ENCODE measurements at places on chromosomes 5 and 9. TPM values are rescaled to one million over a fixed set of nuclear protein-coding genes. Genes with fewer than 3 reads are reported as not detected.

- no peaks in the 10 kb centered on the region for H3K4me1 ChIP-seq
- no peaks in the 10 kb centered on the region for H3K36me3 ChIP-seq
- H3K27me3 ChIP-seq = no peaks in the 10 kb centered on the region
- no peak overlapping the region for H3K27ac ChIP-seq
- no peak overlapping the region for H3K4me3 ChIP-seq
These were observed 235.7 kb upstream of the PRR16 start for GRCh38 chr5:120228262-120229031.

DNA sequence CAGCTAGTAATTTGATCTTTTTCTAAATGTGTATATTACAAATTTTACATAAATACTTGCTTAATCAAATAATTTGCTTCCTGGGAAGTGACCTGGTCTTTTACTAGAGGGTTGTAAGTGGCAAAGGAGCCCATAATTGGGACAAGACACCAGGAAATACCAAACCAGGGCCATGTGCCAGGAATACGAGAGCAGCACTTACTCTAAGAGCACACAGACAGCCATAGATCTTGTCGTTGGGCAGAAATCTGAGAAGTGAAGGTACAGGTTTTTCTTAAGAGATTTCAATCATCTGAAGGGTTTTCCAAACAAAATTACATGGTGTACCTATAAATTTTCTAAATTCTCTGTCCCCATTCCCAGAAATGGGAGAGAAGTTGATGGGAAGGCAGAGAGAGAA lies 179.3 kb downstream of the HINT1 start:
- no peak for DNase-seq
- no peaks in the 10 kb centered on the region for H3K27me3 ChIP-seq
- no peaks in the 10 kb centered on the region for H3K4me1 ChIP-seq
- H3K36me3 ChIP-seq = no peaks in the 10 kb centered on the region

The FABP6 gene
- total RNA-seq = not detected

GRCh38 chr9:36317766-36318165 lies 59.5 kb upstream of the GNE start:
- H3K4me3 ChIP-seq = no peak overlapping the region
- peak overlapping the region; percentile 73 for H3K27ac ChIP-seq
- peak; percentile 91 for DNase-seq
- peaks cover 43% of the 10 kb centered on the region for H3K4me1 ChIP-seq
- H3K27me3 ChIP-seq = no peaks in the 10 kb centered on the region
- no peaks in the 10 kb centered on the region for H3K36me3 ChIP-seq

GRCh38 chr9:136401173-136401922 lies 1.4 kb upstream of the SNAPC4 start:
- no peak for DNase-seq
- H3K27me3 ChIP-seq = no peaks in the 10 kb centered on the region
- H3K27ac ChIP-seq = no peak overlapping the region
- H3K4me3 ChIP-seq = no peak overlapping the region
- no peaks in the 10 kb centered on the region for H3K36me3 ChIP-seq

GRCh38 chr9:136903041-136903554 lies 16.8 kb downstream of the TRAF2 start:
- H3K27me3 ChIP-seq = no peaks in the 10 kb centered on the region
- H3K4me1 ChIP-seq = peaks cover 51% of the 10 kb centered on the region
- no peak overlapping the region for H3K4me3 ChIP-seq
- H3K36me3 ChIP-seq = peaks cover 1% of the 10 kb centered on the region

- H3K27me3 ChIP-seq = no peaks in the 10 kb centered on the region
- no peaks in the 10 kb centered on the region for H3K4me1 ChIP-seq
- no peak overlapping the region for H3K27ac ChIP-seq
- no peak for DNase-seq
- H3K36me3 ChIP-seq = no peaks in the 10 kb centered on the region
- no peak overlapping the region for H3K4me3 ChIP-seq
These were observed 8.1 kb upstream of the TDRD7 start for GRCh38 chr9:97403746-97404316.

DNA sequence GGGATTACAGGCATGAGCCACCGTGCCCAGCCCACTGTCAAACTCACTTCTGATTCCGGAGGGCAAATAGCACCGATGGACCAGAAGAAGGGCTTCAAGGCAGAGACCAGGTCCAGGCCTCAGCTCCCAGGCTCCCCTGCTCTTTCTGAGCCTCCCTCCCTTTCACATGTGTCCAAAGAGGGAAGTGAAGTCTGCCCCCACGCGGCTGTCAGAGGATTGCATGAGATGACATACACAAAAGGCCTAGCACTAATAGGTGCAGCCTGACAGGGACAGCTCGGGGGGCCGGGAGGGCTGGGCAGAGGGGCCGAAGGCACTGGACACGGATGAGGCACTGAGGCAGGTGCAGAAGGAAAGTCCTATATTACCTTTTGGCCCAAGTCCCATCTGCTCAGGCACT lies 16.1 kb downstream of the FBP1 start:
- no peaks in the 10 kb centered on the region for H3K4me1 ChIP-seq
- peak overlapping the region; percentile 24 for H3K27ac ChIP-seq
- H3K36me3 ChIP-seq = no peaks in the 10 kb centered on the region
- no peaks in the 10 kb centered on the region for H3K27me3 ChIP-seq
- peak; percentile 80 for DNase-seq
- no peak overlapping the region for H3K4me3 ChIP-seq

DNA sequence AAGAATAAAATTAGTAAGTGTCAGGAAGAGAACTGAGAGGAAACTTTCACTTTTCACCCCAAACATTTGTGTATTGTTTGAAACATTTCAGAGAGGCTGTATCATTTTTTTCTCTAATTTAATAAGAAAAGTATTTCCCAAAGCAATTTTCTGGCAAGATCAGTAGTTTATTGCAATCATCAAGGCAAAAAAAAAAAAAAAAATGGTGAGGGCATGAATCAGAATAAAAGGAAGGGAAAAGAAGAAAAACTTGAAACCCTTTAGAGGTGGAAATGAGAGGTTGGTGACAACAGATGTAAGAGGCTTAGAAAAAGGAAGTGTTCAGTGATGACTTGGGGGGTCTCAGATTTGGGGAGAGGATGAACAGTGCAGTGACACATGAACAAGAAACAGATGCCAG lies 13.3 kb downstream of the SHC3 start:
- no peak overlapping the region for H3K4me3 ChIP-seq
- no peaks in the 10 kb centered on the region for H3K36me3 ChIP-seq
- H3K27me3 ChIP-seq = peaks cover 4% of the 10 kb centered on the region
- no peak overlapping the region for H3K27ac ChIP-seq

- no peak overlapping the region for H3K4me3 ChIP-seq
- H3K4me1 ChIP-seq = no peaks in the 10 kb centered on the region
- H3K27ac ChIP-seq = no peak overlapping the region
- no peaks in the 10 kb centered on the region for H3K36me3 ChIP-seq
These were observed 12.6 kb upstream of the GNAQ start for GRCh38 chr9:78044189-78044588.

The STK32A gene
- not detected for total RNA-seq

DNA sequence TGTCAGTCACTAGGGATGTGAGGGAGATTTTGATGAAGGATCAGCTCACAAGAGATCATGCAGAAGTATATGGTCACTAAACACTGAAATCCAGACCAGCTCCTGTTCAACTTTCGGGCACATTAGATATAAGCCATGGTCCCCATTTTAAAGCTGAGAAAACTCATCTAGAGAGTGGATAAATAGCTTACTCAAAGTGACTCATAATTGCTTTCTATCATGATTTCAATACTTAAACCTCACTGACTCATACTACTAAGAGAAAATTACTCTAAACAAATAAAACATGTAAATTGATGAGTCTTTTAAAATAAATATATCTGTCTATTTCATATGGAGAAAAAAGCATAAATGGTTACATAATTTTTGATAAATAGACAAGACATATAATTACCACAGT lies 567.7 kb downstream of the TLR4 start:
- no peak for DNase-seq
- no peak overlapping the region for H3K27ac ChIP-seq
- H3K36me3 ChIP-seq = no peaks in the 10 kb centered on the region
- no peaks in the 10 kb centered on the region for H3K4me1 ChIP-seq
- no peaks in the 10 kb centered on the region for H3K27me3 ChIP-seq

DNA sequence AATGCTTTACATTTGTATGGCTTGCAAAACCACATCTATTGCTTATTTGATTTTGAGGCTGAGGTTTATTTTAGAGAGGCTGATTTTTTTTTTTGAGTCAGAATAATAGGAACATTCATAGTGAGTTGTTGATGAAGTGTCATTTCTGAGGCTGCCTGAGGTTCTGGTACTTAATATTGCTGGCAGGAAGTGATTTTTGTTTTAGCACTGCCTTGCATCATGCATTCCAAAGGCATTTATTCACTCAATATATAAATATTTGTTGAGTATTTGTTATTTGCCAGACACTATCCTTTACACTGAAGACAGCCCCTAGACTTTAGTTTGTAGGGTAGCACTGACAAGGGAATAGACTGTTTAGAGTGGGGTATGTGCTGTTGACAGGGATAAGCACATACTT lies 2.7 kb downstream of the RNF20 start:
- no peaks in the 10 kb centered on the region for H3K27me3 ChIP-seq
- no peaks in the 10 kb centered on the region for H3K36me3 ChIP-seq
- H3K4me1 ChIP-seq = peaks cover 34% of the 10 kb centered on the region
- no peak for DNase-seq
- no peak overlapping the region for H3K4me3 ChIP-seq
- no peak overlapping the region for H3K27ac ChIP-seq

- no peaks in the 10 kb centered on the region for H3K36me3 ChIP-seq
- H3K27me3 ChIP-seq = no peaks in the 10 kb centered on the region
- H3K27ac ChIP-seq = no peak overlapping the region
- H3K4me1 ChIP-seq = no peaks in the 10 kb centered on the region
These were observed 144.2 kb upstream of the CDH10 start for GRCh38 chr5:24788829-24789514.

DNA sequence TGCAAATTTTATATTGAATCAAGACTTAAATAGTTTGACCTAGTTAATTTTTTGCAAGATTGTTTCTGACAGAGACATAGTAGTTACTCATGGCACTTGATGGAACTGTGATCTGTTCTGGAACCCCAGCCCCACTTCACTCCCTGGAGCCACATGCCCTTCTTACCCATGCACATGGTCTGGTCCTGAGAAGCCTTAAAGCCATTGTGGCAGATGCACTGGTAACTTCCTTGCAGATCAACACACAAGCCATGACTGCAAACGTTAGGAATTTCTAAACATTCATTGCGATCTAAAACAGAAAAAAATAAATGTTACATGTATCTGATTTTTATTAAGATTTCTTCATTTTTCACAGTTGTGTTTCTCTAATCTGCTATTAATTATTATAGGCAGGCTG lies 221.2 kb downstream of the SLC12A2 start:
- DNase-seq = no peak
- no peaks in the 10 kb centered on the region for H3K4me1 ChIP-seq

The CDKN2B-AS1 gene
- 1.00 TPM for total RNA-seq

GRCh38 chr9:89661956-89662717 lies 57.3 kb downstream of the GADD45G start:
- H3K4me3 ChIP-seq = no peak overlapping the region
- H3K4me1 ChIP-seq = peaks cover 18% of the 10 kb centered on the region
- H3K27ac ChIP-seq = peak overlapping the region; percentile 83
- no peaks in the 10 kb centered on the region for H3K27me3 ChIP-seq

GRCh38 chr5:116539222-116539621 lies 35.4 kb downstream of the SEMA6A start:
- H3K27ac ChIP-seq = no peak overlapping the region
- H3K4me1 ChIP-seq = peaks cover 56% of the 10 kb centered on the region
- DNase-seq = no peak
- H3K27me3 ChIP-seq = no peaks in the 10 kb centered on the region

The OGN gene
- 8.3 TPM for total RNA-seq

GRCh38 chr5:178768371-178769260 lies 38.2 kb upstream of the ZNF354A start:
- no peaks in the 10 kb centered on the region for H3K4me1 ChIP-seq
- no peak overlapping the region for H3K27ac ChIP-seq
- no peak overlapping the region for H3K4me3 ChIP-seq
- H3K36me3 ChIP-seq = no peaks in the 10 kb centered on the region
- DNase-seq = no peak

The DPYSL3 gene
- total RNA-seq = 107 TPM

- H3K36me3 ChIP-seq = no peaks in the 10 kb centered on the region
- no peak overlapping the region for H3K27ac ChIP-seq
- no peak overlapping the region for H3K4me3 ChIP-seq
- no peak for DNase-seq
- no peaks in the 10 kb centered on the region for H3K4me1 ChIP-seq
- no peaks in the 10 kb centered on the region for H3K27me3 ChIP-seq
These were observed 542.3 kb downstream of the CYLC2 start for GRCh38 chr9:103537426-103537825.

The TERT gene
- not detected for total RNA-seq

The PIP5K1B gene
- 88.9 TPM for total RNA-seq

- H3K27me3 ChIP-seq = no peaks in the 10 kb centered on the region
- peaks cover 68% of the 10 kb centered on the region for H3K4me1 ChIP-seq
- DNase-seq = no peak
- no peak overlapping the region for H3K4me3 ChIP-seq
- no peaks in the 10 kb centered on the region for H3K36me3 ChIP-seq
- peak overlapping the region; percentile 43 for H3K27ac ChIP-seq
These were observed 135.9 kb downstream of the ZSWIM6 start for GRCh38 chr5:61467766-61468482.

DNA sequence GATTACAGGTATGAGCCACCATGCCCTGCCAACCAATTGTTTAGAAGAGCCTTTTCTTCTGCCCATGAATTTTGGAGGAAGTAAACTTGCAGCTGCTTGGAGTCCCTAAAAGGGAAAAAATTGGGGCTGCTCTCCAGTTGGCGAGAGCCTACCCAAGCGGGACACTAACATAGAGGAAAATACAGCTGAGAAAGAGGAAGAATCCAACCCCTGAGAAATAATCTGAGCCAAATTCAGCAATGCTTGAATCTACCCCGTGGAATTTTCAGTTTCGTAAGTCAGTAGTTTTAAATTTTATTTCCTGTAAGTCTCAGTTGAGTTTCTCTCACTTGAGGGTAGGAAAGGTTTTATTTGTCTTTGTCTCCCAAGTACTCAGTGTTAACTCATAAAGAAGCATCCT lies 30.4 kb upstream of the UBTD2 start:
- no peak overlapping the region for H3K4me3 ChIP-seq
- no peaks in the 10 kb centered on the region for H3K27me3 ChIP-seq
- DNase-seq = no peak
- H3K36me3 ChIP-seq = no peaks in the 10 kb centered on the region
- H3K4me1 ChIP-seq = no peaks in the 10 kb centered on the region

DNA sequence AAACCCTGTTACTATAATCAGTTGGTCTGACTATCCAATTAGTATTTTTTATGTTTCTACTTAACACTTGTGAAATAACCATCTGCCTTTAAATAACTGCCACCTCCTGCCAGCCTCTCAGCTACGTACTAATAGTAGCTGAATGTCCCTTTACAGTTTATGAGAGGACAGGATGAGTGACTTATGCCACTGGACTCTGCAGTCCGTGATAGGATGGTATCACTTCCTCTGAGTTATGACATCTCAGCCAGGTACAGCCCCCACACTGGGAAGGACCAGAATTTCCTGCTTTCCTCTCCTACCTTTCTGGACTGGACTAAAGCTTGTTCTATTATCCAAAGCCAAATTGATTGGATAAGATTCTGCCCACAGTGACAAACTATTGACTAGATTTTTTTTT lies 102.9 kb downstream of the ZFAND5 start:
- H3K27ac ChIP-seq = no peak overlapping the region
- H3K4me1 ChIP-seq = no peaks in the 10 kb centered on the region
- no peak for DNase-seq
- H3K27me3 ChIP-seq = no peaks in the 10 kb centered on the region
- H3K36me3 ChIP-seq = no peaks in the 10 kb centered on the region

The FBXL17 gene
- 24.3 TPM for total RNA-seq

The ESM1 gene
- total RNA-seq = not detected

Measured in transverse colon (tissue), 4 donors.